ENCODE measurements at places on chromosomes 2 and 18. TPM values are rescaled to one million over a fixed set of nuclear protein-coding genes. Genes with fewer than 3 reads are reported as not detected.

The ANKAR gene
- 10.4 TPM for total RNA-seq

The LCT gene
- total RNA-seq, result not detected

The CD28 gene
- 235 TPM for total RNA-seq

The MBD2 gene
- 132 TPM for total RNA-seq

The UGT1A5 gene
- total RNA-seq, result not detected

The PIEZO2 gene
- total RNA-seq, result not detected

- DNase-seq, result no peak
Observed at GRCh38 chr18:62812242-62812641, 96.9 kb downstream of the PHLPP1 start.

DNA sequence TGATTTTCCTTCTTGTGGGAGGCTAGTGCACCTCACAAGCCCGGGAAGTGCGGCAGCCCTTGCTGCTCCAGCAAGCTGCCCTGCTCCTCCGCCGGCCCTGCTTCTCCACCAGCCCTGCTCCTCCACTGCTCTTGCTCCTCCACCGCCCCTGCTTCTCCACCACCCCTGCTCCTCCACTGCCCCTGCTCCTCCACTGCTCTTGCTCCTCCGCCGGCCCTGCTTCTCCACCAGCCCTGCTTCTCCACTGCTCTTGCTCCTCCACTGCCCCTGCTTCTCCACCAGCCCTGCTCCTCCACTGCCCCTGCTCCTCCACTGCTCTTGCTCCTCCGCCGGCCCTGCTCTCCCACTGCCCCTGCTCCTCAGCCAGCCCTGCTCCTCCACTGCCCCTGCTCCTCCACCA is 95.6 kb downstream of the NDUFA10 start:
- no peak for DNase-seq

DNA sequence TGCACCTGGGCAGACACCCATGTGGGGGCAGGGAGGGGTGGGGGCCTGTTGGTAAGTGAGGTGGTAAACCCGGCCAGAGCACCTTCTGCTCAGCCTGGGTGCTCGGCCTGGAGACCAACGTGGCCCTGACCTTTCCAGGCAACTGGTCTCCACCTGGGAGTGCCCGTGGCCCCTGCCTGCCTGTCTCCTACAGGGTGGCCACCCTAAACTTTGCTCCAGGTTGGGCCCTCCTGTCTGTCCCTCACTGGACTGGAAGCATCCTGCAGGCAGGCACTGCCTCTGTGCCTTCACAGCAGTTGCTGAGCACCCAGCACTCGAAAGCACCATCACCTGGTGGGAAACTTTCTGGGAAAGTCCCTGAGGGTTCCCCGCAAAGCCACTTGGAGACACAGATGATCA is 171.3 kb downstream of the TWIST2 start:
- no peak for DNase-seq

DNA sequence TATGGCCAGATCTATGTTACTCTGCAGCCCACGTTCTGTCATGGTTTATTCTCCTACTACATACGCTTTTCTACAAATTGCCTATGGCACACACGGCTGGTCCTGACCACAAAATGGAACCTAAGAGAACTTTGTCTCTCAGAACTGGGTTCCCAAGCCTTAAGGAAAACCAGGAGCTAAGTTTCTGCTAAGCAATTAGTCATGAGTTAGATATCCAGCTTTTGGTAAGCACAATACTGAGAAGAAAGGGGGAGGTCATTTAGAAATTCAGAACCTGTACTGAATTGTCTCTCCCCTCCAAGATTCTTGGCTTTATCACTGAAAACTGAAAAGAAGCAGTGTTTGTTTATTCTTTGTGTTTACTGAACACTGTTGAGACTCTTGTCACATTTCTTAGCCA is 283.5 kb upstream of the TANK start:
- no peak for DNase-seq

DNA sequence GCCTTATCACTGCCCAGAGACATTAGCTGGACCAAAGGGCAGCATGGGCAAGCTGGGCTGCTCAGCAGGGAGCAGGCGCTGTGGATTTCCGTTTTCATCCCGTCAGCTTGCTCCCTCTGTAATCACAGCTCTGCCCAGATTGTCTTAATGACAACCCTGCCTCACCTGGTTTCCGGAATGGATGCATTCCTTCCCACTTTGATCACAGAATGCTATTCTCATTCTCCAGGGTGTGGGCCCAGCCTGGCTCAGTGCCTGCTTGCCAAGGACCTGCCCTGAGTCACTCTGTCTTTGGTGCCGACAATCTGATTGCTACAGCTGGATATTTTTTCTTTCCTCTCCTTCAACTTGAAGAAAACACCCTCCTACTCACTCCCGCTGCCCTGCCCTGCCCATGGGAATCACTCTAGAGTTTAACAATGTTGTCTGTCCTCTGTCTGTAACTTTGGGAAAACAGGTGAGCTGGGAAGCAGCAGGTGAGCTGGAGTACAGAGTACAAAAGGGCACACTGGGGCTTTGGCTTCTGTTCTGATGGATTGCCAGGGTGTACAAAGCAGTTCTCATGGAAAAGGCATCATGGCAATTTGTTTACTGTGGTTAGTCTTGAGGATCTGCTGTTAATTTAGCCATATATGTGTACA is 27.2 kb upstream of the FAM136A start:
- no peak for DNase-seq

GRCh38 chr18:76592981-76593381 is 97.9 kb upstream of the ZNF516 start:
- DNase-seq, result no peak

DNA sequence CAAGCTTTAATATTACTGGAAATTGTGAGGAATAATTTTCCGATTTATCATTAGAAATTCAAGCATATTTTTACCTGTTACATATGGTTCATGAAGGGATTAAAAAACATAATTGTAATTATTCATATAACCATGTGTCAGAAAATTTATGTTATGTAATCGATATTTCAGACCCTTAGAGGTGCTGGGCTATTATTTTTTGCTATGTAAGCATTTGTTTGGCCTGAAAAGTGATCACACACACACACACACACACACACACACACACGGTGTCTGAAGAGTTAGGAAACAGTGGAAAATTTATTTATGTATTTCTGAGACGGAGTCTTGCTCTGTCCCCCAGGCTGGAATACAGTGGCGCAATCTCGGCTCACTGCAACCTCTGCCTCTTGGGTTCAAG is 375.5 kb downstream of the PTH2R start:
- no peak for DNase-seq

- no peak for DNase-seq
Observed at GRCh38 chr2:30683236-30683956, 123.8 kb downstream of the CAPN13 start.

DNA sequence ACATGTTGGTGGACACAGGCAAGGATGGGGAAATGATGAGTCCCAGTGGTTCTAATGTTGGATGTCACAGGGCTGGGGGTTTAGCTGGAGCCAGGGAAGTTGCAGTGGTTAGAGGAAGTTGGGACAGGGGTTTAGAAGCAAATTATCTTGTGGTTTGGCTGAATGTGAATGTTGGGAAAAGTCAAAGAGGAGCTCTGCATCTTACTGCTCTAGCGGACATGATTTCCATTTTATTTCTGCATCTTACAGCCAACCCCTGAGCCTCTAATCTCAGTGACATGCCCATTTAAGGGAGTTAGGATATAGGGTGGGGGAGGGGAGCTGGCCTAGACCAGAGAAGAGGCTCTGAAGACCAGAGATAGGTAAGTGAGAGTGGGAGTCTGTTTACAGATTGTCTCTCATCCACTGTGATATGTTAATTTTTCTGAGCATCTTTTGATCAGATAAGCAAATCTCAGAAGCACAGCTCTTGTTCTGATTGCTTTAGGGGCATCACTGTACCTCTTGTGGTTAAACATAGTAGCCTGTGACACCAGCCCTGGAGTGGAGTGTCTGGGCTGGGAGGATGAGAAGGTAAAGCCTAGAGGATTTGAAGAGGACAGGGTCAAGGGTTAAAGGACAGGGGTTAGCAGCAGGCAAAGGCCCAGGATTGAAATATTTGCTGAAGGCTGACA is 43.6 kb downstream of the SETBP1 start:
- no peak for DNase-seq

Measured in CD4-positive, CD25-positive, alpha-beta regulatory T cell (primary cell).